ENCODE measurements at places on chromosomes 7 and 10.

DNA sequence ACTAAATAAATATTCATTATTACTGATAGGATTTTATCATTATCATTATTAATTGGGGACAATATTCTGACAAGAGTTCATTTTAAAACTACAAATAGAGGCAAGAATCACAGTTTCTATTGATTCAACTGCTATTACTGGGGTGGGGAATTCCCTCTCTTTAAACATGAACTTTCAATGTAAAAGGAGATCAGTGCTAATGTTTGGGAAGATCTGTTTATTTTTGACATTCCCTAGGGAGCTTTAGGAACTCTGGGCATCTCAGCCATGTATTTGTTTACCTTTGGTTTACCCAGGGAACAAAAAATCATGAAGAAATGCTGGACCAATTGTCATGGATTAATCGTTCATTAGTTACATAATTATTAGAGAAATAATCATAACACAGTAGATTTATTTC, 443.2 kb upstream of the AKR1E2 start:
- DNase-seq = no peak

DNA sequence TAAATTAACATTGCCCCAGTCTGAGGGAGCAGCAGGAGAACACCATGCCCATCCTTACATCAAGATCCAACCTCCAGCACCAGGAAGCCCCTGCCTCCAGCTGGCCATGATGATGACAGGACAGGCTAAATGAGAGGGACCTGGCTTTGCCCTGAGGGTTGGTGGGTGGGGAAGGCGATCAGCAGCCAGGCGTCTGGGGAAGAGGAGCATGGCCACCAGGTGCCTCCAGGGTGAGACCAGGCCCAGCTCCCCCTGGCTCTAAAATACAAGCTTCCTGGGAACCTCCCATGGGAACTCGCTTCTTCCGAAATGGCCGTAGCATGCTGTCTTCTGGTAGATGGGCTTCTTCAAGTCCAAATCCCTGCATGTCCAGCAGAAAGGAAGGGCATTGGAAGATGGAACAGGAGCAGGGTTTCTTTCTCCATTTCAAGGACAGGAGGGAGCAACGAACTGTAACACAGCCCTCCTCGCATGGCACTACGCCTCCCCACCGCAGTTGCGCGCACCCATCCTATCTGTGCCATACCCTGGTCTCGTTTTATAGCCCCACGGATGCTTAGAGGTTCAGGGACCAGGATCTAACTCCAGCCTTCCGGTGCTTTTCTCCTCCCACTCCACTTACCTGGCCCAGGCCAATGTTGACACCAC, 15.8 kb downstream of the MAT1A start:
- no peak for DNase-seq

GRCh38 chr7:158316466-158317031, 271.1 kb downstream of the PTPRN2 start:
- no peak for DNase-seq

DNA sequence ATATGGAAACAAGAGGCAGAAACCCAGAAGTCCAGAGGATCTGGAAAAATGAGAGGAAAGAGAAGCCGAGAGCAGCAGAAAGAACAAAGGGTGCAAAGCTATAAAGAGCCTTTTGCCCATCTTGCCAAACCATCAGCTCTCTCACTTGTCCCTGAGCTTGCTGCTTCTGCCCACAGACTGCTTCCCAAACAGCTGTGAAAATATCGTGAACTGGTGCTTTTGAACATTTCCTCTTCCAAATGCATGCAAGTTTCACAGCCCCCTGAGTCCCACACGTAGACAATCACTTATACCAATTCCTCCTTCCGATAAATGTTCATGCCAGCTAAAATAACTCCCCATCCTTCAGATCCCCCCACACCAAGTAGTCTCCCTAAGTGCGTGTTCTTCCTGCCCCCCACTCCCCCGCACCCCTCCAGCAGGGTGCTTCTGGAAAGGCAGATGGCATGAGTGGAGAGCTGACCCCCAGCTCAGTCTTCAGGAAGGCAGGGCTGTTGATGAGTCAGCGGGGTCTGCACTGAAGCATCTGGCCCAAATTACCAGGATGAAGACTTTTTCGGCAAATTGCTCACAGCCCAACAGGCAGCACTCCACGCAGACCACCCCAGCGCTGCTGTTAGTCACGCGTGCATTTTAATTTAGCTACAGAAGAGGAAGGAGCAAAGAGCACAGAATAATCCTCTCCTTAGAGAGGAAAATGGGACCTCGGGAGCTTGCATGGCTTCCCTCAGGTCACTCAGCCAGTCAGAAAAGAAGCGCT, 76.1 kb upstream of the KCNMA1 start:
- DNase-seq = peak; percentile 53

DNA sequence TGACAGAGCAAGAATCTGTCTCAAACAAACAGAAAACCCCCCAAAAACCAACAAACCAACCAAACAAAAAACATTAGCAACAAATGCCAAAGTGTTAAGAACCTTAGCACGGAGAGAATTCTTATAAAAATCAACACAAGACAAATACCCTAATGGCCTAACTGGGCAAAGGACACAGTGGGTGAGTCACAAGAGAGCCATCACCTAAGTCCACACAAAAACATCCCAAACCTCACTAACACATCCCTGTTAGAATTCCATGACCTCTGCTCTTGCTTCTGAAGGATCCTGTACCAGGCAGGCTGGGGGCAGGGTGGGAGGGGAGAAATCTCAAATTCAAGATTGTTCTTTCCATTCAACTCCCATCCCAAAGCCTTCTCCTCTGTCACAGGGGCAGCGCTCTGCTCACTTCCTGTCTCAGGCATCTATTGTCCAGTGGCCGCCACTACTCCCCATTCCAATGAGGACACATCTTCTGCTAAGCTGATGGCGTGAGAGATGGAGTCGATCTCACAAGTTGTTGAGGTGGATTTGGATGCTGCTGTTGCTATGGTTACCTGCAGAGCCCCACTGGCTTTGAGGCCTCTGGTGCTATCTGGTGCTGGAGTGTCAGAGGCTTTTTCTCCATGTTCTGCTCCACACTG, 9.2 kb downstream of the IL15RA start:
- DNase-seq = no peak
